ENCODE measurements at places on chromosomes 3 and 15. TPM values are rescaled to one million over a fixed set of nuclear protein-coding genes. Genes with fewer than 3 reads are reported as not detected.

The BSN gene
- total RNA-seq, result 0.81 TPM

The GP5 gene
- total RNA-seq, result 0.67 TPM

The IL17RD gene
- total RNA-seq, result 0.59 TPM

The ITPKA gene
- total RNA-seq, result not detected

The SLC25A20 gene
- 41.9 TPM for total RNA-seq

The CLEC3B gene
- 30.9 TPM for total RNA-seq

GRCh38 chr3:127015282-127016042, 32.5 kb downstream of the PLXNA1 start:
- no peak for DNase-seq

DNA sequence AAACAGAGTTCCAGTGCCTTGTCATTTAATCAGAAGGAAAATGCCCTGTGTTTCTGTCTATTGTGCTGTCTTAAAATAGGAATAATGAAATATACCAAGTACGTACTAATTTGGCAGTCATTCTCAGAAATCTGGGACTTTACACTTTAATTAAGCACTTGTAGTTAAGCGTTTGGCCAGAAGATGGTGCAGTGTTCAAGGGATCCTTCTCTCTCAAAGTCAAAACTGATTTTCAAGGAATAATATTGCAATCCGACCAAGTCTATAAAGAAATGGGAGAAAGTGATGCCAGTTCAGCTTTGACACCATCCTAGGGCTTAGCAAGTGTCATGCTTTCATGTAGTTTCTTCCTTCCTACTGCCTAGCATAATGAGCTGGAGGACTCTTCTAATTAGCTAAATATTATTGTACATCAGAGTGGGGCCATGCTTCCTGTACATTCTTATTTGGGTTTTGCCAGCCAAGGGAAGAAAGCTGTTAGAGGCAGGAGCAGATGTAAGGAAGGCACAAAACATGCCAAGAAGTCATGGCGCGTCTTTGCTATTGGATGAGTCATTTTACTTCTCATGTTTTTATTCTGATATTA, 64.8 kb downstream of the SAMMSON start:
- DNase-seq, result peak; percentile 18

DNA sequence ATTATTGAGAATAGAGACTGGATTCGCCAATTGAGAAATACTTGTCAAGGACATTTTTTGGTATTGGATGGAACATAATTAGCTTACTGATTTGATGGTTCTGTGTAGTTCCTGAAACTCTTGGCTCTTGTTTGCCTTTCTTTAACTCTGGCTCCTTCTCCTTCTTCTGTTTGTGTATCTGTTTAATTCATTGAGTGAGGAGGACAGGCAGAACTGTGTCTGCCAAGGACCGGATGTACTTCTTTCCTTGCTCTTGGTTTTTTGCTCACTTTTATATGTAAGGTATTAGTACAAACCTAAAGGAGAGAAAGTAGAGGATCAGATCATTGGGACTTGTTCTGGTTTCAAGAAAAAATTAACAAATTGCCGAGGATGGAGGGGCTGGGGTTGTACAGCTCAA, 48.9 kb downstream of the TCF12 start:
- DNase-seq, result no peak

GRCh38 chr15:51861557-51862359, 32.3 kb downstream of the TMOD3 start:
- no peak for DNase-seq

GRCh38 chr15:94182883-94183282, 48.5 kb upstream of the MCTP2 start:
- DNase-seq, result no peak

DNA sequence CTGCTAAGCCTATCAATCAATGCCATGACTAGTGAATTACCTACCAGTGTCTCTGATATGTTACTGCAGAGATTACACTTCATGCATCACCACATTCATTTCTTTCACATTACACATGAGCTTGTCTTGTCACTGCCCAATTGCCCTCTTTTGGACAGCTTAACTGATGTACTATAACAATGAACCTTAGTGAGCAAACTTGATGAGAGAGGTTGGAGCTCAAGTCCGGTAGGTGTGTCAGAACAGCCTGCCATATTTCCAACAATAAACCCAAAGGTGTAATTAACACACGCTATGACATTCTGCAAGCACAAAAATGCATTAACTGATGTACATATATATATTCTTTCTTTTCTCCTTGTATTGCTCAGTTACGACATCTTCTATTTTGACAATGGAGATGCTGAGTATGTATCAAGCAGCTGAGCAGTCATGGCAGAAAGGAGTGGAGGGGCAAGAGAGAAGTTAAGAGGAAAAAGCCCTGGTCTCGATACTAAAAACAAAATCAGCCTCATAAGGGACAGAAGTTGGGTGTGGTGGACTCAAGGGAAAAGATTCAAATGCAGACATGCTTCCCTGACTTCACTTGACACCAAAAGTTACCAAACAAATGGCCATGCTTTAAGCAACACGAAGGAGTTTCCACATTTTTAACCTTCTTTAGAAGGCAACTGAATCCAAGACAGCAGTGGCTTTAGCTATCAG, 538.2 kb downstream of the FOXP1 start:
- no peak for DNase-seq

DNA sequence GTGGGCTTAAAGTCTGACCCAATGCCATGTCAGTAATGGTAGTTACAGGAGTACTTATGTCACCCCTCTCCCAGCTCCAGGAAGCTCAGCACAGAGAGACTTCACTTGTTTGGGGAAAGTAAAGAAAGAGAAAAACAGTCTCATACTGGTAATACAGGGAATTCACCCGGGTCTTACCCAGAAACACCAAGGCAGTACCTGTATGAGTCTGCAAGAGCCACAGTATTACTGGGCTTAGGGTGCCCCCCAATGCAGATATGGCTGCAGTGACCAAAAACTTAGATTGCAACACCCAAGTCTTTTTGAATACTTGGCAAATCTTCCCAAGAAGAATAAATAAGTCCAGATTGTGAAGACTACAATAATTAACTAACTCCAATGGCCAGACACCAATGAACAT, 622.1 kb downstream of the IGSF11 start:
- no peak for DNase-seq

DNA sequence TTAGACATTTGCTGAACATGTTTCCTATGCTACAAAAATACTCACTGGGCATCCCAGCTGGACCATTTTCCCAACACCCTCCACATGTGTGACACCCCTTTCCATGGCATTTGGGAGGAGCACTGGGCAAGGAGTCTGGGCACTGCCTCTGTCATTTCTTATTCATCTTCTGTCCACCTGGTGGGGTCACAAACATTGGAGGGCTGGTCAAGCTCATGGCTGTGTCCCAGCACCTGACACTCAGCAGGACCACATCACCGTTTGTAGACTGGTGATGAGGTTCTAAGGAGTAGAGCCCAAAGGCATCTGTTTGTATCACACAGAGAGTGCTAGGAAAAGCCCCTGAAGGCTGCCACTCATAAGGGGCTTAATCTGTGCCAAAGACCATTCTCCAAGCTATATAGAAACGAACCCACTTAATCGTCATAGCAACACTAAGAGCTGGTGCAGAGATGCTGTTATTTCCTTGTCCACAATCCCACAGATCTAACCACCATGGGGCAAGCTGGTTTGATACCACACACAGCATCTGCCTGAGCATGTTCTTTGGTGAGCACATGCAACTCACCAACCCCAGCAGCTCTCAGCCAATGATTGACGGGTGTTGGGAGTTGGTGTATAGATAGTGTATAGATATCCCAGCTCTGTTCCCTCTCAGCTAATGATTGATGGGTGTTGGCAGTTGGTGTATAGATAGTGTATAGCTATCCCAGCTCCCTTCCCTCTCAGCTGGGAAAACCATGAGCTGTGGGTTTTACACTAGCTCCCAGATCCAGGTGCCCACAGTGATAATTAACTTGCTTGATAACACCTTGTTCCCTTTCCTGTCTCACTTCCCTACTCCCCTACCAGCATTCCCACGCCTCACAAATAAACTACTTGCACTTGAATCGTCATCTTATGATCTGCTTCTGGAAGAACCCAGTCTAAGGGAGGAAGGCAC, 42.7 kb upstream of the ATP2B2 start:
- DNase-seq, result no peak

DNA sequence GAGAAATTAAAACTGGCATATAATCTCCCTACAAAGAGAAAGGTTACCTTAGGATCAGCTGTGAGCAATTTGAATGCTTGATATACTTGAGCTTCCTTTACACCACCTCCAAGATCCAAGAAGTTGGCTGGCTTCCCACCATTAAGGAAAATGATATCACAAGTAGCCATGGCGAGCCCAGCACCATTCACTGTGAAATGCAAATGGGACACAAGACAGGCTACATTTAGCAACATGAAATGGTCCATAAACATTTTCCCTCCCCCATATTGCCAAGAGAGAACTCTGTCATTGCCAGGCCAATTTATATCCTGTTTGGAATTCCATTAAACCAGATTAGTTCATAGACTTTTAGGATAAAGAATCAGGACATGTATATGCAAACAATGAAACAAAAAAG, 158.7 kb downstream of the SUCLG2 start:
- no peak for DNase-seq

DNA sequence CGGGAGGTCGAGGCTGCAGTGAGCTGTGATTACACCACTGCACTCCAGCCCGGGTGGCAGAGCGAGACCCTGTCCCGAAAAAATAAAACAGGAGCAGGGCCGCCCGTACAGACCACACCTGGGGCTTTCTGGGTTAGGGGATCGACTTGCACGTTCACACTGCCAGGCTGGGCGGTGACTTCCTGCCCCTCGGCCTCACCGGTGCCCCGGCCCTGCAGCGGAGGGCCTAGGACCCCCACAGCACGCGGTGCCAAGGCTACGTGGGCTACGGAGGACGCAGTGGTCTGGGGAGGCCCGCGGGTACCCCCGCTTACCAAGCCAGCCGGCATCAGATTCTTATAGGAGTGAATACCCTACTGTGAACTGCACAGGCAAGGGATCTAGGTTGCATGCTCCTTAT, 11.6 kb upstream of the TTC14 start:
- DNase-seq, result no peak

DNA sequence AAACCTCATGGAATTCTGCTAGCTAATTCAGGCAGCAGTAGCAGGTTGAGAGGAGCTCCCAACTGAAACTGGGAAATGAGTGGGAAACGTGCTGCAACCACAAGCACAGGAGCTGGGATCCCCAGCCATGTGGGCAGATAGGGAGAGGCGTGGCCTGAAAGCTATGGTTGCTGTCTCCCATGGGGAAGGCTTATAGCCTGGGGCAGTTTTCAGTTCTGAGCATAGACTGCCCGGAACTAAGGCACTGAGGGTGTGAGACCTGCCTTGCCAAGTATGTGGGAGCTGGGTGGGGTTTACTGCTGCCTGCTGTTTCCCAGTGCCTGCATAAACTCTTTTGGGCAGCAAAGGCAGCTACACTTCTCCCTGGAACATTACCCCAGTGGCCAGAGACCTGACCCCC, 229.5 kb downstream of the TUSC7 start:
- no peak for DNase-seq

DNA sequence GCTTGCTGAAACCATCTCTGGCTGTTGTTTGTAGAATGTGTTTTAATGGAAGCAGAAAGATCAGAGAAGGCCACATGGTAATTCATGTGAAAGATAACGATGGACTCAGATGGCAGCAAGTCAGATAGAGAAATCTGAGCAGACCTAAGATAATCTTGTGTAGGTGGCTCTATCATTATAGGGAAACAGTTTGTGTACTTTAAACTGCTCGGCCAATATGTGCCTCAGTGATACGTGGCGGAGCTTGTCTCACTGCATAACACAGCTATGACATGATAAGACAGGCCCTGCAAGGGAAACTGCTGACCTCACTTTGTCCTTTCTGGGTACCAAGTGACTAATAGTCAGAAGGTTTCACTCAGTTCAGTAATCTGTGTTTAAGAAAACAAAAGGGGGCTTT, 51.0 kb downstream of the MME start:
- no peak for DNase-seq

DNA sequence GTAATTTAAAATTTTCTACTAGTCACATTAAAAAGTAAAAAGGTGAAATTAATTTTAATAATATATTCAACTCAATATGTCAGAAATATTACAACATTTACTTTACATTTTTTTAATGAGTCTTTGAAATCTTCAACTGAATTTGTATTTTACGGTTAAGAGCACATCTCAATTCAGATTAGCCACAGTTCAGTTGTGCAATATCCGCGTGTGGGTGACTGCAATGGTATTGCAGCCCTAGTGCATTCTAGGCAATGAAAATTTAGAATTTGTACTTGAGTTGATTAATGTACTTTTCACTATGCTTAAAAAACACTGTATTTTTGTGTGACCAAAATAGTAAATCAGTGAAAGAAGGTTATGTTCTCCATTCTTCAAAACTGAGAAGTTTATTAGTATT, 57.3 kb downstream of the CEP63 start:
- DNase-seq, result no peak

DNA sequence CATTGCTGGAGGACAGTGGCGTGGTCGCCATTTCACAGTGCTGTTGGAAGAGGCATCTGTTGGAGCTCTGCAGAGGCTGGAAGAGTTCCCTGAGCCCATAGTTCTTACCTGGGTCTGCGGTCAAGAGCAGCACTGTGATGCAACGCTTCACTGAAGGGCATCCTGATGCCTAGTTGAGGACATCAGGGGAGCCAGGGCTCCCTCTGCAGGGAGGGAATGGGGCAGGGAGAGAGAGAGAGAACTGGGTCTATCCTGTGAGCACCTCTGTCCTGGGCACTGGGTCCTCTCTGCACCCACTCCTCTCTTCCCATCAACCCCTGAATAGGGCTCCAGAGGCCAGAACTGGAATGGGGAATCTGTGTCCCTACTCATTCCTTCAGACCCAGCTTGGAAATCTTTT, 23.9 kb upstream of the MOBP start:
- no peak for DNase-seq

GRCh38 chr15:58249646-58250312, 111.6 kb downstream of the AQP9 start:
- no peak for DNase-seq

DNA sequence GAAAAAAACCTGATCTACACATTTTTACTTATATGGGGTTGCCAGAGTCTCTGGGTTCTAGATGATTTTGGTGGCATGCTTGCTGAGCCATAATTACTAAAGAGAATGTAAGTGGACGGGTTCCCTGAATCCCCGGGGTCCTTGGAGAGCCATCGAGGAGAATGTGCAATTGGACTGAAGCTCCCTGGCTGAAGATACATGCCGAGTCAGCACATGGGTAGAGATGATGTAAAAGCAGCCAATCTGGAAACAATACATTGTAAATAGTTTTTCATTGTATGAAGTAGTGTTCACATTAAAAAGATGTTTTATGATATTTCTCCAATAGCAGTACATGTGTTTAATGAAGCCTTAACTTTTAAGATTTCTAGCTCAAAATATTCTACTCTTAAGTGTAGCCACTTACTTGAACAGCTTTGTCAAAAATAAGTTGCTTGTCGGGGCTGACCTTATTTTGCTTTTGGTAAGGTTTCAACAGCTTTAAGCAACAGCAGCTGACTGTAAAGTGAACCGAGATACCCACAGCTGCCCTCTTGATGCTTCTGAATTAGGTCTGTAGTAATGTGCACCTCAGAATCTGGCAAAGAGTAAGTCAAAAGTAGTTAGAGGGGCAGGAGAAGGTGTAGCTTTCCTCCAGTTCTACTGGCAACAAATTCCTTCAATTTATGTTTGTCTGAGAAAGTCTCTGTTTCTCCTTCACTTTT, 205.7 kb downstream of the PLCL2 start:
- no peak for DNase-seq

Measured in thyroid gland (tissue), 4 donors.